ENCODE measurements at places on chromosomes 5 and 9.

- DNase-seq: no peak
Observed at GRCh38 chr5:82356021-82356420, 77.9 kb upstream of the RPS23 start.

- no peak for DNase-seq
Observed at GRCh38 chr5:2876183-2876582, 124.7 kb upstream of the IRX2 start.

GRCh38 chr9:22401671-22402070 lies 45.0 kb upstream of the DMRTA1 start:
- no peak for DNase-seq

GRCh38 chr5:137735555-137736284 lies at the start of gene KLHL3:
Gene KLHL3 (minus strand): TSS chr5:137736089. CDS start chr5:137735646, 443 bp downstream.
- no peak for DNase-seq

GRCh38 chr5:116358911-116359418 lies 215.7 kb downstream of the SEMA6A start:
- DNase-seq: no peak

GRCh38 chr5:68195137-68195536 lies 20.4 kb upstream of the PIK3R1 start:
- no peak for DNase-seq

DNA sequence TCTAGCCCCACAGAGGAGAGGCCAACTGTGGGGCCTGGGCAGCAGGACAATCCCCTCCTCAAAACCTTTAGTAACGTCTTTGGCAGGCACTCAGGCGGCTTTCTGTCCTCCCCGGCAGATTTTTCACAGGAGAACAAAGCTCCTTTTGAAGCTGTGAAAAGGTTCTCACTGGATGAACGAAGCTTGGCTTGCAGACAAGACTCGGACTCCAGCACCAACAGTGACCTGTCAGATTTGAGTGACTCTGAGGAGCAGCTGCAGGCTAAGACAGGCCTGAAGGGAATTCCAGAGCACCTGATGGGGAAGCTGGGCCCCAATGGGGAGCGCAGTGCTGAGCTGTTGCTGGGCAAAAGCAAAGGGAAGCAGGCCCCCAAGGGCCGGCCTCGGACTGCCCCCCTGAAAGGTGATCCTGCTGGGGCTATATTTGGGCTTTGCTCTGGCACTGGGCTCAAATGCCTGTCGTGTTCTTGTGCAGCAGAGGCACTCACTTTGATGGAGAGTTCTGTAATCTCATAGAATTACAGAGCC lies 39.4 kb downstream of the KDM3B start:
- DNase-seq: peak; percentile 29

DNA sequence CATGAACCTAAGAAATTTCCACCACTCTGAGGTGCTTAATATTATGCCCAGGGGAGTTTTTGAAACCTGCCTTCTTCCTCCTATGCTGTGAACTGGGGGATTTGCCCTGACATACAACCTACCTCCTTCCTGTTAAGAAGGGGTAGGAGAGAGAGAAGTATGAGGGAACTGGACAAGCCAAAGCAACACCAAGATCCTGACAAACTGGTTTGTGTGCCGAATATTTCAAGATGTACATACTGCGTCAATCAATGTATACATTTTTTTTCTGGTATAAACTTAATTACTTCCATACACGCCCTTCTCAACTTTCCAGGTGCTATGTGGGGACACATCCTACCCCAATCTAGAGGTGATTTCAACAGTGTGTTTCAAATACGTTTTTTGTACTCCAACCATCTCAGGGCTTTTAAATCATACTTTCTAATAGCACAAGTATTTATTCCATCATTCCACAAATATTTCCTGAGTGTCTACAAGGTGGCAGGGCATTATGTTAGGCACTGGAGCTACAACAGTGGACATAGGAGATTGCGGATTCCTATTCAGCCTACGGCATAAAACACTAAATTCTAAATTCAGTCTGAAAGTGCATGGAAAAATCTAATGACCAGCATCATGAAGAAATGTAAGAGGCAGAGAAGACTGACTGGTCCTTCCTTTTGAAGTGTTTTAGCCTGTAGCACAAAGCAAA lies 70.1 kb upstream of the IFNK start:
- DNase-seq: no peak

GRCh38 chr5:121974261-121974660 lies 12.5 kb downstream of the SRFBP1 start:
- no peak for DNase-seq

GRCh38 chr9:84592918-84593317 lies 76.6 kb upstream of the NTRK2 start:
- DNase-seq: no peak

GRCh38 chr5:72364171-72364570 lies 44.0 kb downstream of the PTCD2 start:
- no peak for DNase-seq

GRCh38 chr5:115379622-115380344 lies 83.3 kb upstream of the CCDC112 start:
- no peak for DNase-seq

GRCh38 chr5:51810592-51810991 lies 427.3 kb downstream of the ISL1 start:
- no peak for DNase-seq

GRCh38 chr5:150734579-150735384 lies 24.0 kb downstream of the DCTN4 start:
- DNase-seq: no peak

All from anterior cingulate cortex (tissue), 58 donors.